ENCODE measurements at places on chromosomes 4 and X.

- no peak for DNase-seq
Observed at GRCh38 chrX:8663325-8663724, 68.6 kb downstream of the ANOS1 start.

DNA sequence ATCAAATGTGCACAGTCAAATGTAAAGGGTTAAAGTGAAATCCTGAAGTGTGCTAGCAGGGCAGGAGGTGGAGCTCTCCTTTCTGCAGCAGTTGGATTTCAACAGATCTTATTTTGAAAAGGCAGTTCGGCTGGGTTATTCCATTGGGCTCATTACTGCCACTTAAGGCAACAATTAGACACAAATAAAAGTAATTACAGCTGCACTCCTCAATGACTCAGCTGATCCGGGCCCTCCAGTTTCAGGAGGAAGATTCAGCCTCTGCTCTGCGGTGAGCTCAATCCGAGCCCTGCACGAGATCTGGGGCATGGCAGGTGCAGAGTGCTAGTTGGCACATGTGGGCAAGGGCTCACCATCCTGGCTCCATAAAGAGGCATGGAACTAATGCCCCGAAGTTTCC is 85.4 kb downstream of the PHKA2 start:
- DNase-seq: no peak

DNA sequence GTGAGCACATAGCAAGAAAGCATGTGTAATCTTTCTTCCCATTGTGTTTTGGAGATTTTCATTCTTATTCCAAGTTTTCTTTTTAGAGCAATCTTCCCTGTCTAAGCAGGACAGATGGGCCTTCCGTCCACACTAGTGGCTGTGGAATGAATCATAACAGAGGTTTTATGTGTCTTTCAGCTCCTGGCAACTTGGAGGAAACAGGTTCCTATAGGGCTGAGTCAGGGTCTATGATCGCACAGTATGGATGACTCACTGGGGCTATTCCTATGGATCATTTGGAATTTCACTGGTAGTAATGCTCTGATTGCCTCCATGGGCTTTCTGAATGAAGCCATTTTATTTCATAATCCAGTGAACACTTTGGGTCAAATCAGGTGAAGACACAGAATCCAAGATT is 51.8 kb upstream of the CBLL2 start:
- DNase-seq: peak; percentile 4

DNA sequence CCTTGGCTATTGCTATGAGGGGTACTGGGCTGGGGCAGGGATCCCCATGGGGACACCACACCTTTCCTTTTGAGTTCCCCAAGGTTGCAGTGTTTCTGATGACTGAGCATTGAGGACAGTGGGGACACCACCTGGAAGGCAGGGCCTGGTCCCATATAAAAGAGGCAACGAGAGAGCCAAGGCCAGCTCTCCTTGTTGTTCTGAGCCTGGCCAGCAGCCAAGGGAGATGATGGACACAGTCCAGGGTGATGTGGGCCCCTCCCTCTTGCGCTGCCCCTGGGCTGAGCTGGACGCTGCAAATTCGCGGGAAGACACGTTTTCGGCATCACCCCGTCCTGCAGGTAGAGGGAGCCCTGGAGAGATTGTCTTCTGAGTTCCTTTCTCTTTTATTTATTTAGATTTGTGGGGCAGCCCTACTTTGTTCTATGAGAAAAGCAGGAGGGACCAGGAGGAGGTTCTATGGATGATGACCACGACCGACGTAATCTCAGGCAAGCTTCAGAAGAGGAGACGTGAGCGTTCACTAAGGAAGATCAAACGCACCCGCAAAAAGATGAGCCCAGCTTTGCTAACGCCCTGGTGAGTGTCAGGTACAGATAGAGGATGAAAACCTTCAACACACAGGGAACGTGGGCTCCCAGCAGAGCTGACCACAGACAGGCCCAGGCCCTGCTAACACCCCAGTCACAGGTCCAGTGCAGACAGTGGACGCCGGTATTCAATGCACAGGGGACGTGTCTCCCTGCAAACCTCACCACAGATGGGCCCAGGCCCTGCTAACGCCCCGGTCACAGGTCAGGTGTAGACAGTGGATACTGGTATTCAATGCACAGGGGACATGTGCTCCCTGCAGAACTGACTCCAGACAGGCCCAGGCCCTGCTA is 97.4 kb downstream of the SHOX start:
- DNase-seq: no peak

DNA sequence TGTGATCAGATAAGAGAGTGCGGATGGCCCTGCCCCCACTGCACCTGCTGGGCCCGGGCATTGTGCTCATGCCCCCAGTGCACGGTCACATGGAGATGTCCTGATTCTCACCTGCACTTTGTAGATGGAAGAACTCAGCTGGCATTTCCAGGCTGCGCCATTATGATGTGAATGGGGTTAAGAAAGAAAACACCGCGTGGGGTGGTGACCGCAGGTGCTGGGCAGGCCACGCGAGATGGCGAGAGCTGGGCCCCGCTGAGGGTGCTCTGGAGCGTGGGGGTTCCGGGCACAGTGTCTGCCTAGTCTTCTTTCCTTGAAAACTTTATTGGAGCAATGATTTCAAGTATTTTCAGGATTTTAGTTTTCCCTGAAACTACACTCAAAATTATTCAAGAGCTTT is 17.8 kb upstream of the HGFAC start:
- no peak for DNase-seq

GRCh38 chr4:18880871-18881270 is 859.3 kb upstream of the LCORL start:
- DNase-seq: no peak

DNA sequence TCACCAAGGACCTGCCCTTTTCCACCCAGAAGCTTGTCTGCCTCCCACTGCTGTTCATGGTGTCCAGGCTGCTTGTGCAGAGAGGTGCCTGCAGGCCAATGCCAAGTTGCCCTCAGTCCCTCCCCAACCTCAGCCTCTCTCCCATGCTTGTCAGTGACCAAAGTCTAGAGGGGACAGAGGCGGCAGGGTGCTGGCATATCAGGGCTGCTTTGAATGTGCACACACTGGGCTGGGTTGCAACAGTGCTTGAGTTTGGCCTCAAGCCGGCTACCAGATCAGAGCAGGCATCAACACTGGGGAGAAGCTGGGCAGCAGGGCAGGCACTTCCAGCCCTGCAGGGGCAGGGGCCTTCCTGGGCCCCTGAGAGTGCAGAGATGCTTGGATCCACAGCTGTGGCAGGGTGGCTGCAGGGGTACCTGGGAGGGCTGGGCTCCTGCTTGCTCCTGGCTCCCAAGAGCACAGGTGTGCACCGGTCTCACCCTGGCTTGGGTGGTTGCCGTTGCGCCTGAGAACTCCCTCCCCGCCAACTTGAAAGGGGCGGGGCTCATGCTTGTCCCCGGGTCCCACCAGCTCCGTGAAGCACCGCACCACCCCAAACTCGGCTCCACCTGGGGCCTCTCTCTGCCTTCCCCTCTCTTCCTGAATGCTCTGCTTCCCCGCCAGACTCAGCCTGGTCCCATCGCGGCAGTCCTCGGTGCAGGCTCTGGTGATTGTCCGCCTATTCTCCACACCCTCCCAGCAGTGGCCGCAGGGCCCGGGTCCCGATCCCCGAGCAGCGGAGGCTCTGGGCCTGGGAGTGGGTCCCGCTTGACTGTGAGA is 1681.9 kb upstream of the ADGRL3 start:
- peak; percentile 5 for DNase-seq

GRCh38 chr4:110119880-110120279 is 78.5 kb downstream of the ELOVL6 start:
- peak; percentile 53 for DNase-seq

DNA sequence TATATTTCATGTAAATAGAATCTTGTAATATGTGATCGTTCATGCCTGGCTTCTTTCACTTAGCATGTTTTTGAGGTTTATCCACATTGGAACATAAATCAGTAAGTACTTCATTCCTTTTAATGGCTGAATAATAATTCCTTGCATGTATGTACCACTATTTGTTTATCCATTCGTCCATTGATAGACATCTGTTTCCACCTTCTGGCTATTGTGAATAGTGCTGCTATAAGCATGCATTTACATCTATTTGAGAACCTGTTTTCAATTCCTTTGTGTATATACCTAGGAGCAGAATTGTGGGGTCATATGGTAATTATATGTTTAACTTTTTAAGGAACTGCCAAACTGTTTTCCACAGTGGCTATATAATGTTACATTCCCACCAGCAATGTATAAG is 356.7 kb upstream of the DIPK2B start:
- DNase-seq: no peak

- DNase-seq: no peak
Observed at GRCh38 chrX:124530803-124531202, 184.4 kb downstream of the SH2D1A start.

GRCh38 chrX:24846550-24847150 is 152.9 kb downstream of the POLA1 start:
- DNase-seq: no peak

DNA sequence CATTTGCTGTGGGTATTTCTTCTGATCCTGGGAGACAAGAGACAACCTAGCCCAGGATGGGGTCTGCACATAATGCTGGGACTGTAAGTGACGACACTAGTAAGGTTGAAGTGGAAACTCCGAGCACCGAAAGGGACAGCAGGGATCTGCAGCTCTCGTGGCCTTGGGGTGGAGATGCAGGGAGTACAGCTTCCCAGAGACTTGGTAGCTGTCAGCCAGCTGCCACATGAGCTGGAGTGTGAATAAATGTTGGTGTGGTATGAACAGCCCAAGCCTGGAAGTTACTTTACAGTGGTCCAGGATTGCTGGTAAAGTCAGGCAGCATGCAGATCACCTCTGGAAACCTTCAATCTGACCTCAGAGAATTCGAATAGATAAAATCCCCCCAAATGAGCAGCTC is 97.6 kb downstream of the FAM193A start:
- DNase-seq: no peak

- DNase-seq: no peak
Observed at GRCh38 chr4:132513491-132513890, 635.6 kb upstream of the PCDH10 start.

- no peak for DNase-seq
Observed at GRCh38 chr4:183517781-183518180, 12.9 kb downstream of the ING2 start.

GRCh38 chr4:107630185-107630705 is 89.8 kb downstream of the PAPSS1 start:
- DNase-seq: no peak

- peak; percentile 22 for DNase-seq
Observed at GRCh38 chr4:73259571-73260090, 1.0 kb upstream of the ANKRD17 start.

DNA sequence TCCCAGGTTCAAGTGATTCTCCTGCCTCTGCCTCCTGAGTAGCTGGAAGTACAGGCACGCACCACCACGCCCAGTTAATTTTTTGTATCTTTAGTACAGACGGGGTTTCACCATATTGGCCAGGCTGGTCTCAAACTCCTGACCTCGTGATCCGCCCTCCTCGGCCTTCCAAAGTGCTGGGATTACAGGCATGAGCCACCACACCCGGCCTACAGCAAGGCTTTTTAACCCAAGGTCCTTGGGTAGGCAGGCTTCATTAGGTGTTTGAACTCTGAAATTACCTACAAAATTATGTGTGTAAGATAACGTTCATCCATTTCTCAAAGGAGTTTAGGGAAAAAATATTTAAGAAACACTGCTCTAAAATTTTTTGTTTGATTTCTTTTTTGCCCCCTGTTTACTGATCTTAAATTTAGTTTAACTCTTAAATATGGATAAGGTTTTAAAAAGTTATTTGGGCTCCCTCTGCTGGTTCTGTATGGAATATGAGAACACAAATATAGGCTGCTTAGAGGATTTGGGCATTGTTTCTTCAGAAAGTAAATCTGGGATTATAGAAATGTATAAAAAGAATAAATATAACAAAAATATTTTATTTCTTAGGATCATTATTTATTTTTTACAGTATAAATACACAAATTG is 92.8 kb downstream of the CBR4 start:
- DNase-seq: peak; percentile 50

GRCh38 chr4:176150704-176151103 is 44.7 kb downstream of the SPATA4 start:
- no peak for DNase-seq

GRCh38 chrX:113412106-113412505 is 571.5 kb upstream of the AMOT start:
- DNase-seq: no peak

GRCh38 chrX:2311501-2311900 is 189.3 kb downstream of the DHRSX start:
- no peak for DNase-seq

DNA sequence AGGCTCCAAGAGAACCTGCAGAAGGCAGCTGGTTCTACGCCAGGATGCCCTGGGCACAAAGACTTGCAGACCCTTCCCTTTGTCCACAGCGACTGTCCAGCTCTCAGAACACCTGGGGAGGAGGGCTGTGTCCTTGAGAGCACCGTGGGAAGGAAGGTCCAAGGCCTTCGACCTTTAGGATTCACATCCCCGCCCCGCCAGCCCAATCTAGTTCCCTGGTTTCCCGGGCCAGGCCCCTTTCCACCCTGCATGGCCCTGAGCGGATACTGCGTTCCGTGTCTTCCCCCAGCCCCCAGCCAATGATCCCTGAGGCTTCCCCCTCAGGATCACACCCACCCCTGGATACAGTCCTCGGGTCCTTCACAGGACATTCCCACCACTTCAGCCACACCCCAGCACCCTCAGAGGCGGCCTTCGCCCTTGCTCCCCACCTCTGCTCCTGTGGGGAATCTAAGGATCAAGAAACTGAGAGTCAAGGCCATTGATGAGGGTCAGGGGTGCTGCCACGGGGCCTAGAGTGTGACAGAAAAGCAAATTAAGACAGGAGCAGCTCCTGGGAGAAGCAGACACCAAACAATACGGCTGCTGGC is 9.1 kb downstream of the ABCD1 start:
- DNase-seq: no peak

DNA sequence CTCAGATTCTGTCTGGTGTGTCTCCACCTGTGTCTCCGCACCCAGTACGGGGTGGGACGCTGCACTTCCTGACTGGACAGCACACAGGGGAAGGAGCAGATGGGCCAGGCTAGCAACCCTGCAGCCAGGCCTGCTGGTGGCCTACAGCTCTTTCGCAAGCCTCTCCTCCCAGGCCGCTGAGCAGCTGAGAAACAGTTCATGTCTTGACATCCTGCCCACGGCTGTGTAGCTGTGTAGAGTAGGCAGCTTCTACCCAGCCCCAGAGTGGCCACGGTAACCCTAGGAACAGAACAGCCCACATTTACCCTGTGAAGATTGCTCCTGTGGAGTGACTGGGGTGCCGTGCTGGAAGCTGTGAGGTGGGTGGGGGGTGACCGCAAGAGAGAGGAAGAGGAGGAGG is 38.9 kb downstream of the CCNQ start:
- DNase-seq: peak; percentile 11
